ENCODE measurements at places on chromosomes 3 and 15.

- no peak for DNase-seq
Measured at GRCh38 chr3:150174179-150174578, 203.5 kb upstream of the PFN2 start.

DNA sequence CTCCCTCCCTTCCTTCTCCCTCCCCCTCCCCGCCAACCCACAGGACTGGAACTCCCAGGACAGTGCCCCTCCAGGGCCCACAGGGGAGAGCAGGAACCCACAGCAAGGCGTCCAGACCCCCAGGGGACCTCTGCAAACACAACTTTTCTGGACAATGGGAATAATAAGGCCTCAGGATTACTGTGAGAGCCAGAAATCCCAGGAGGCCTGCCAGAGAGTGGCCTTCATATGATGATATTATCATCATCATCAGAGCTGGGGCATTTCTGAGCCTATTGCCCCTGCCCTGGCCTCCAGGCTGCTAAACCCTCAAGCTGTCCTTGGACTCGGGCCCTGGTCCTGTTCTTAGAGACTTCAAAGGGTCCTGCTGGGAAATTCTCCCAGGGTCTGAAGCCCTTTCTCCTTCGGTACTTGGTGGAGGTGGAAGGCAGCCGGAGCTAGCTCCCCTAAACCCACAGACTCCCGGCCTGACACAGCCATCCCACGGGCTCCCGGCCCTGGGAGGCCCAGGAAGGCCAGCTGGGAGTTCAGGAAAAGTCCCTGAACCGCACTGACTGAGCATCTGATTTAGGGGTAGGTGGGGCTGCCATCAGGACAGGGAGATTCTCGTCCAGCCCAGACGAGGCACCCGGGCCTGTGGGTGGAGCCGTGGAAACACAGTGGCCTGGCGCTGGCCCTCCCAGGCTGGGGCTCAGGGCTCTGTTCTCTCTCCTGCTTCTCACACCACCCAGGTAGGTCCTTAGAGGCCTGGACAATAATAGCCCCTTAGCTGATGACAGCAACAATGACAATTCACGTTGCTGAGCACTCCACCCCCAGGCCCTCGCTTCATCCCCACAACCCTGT lies 4.9 kb downstream of the CALML4 start:
- DNase-seq, result no peak

DNA sequence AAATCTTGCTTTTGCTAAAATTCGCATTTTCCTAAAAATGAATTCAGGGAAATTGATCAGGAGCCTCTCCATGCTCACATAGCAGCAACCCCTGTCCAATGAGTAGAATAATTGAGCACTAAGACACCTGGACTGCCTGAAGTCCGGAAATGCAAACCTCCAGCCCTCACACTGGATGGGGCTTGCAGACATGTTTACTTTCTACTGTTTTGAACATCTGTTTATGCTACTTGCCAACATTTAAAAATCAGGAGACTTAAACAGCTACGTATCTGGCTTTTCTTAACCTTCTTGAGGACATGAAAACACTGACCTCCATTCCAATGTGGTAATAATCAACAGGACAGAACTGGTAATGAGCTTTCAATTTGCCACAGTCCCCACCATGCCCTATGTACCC lies 184.4 kb downstream of the SHOX2 start:
- DNase-seq, result no peak

DNA sequence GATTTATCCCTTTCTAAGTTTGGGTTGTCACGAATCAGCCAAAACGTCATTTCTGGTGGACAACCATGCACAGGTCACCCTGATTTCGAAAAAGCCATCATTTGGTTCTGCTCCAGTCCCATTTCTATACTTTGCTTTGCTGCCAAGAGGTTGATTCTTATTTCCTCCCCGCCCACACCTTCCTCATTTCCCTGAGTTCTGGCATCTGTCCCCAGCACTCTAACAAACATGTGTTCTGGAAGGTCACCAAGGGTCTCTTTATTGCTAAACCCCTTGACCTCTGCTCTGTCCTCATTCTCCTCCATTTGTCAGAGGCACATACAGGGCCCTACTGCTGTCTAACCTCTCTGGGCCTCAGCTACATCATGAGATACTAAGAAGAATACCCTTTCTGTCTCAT lies 36.4 kb upstream of the PTPRG start:
- no peak for DNase-seq

GRCh38 chr3:36373084-36373483 lies 7.2 kb upstream of the STAC start:
- no peak for DNase-seq

GRCh38 chr15:33871980-33872379 lies 96.3 kb upstream of the CHRM5 start:
- no peak for DNase-seq

DNA sequence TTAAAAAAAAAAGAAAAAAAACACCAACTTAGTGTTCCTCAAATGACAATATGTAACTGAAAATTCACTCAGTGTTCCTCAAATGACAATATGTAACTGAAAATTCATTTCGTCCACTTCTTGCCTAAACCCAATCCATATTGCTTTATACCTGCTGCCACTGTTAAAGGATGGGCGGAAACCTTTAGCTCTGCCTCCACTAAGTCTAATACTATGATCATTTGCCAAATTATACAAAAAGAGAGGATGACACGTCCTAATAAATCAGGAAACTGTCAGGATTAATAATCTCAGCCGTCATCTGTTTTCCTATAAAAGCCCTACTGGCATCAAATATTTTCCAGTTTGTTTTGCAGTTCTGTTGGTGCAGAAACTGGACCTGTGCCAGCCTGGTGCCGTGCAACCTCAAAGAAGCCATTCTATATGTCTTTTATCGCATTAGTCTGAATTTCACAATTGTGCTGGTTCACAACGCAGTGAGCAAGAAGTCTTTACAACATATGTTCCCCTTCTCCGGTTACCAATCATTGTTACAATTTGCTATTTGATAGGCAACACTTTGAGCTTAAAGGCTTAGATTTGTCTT lies 160.4 kb upstream of the KCNH8 start:
- DNase-seq, result no peak

DNA sequence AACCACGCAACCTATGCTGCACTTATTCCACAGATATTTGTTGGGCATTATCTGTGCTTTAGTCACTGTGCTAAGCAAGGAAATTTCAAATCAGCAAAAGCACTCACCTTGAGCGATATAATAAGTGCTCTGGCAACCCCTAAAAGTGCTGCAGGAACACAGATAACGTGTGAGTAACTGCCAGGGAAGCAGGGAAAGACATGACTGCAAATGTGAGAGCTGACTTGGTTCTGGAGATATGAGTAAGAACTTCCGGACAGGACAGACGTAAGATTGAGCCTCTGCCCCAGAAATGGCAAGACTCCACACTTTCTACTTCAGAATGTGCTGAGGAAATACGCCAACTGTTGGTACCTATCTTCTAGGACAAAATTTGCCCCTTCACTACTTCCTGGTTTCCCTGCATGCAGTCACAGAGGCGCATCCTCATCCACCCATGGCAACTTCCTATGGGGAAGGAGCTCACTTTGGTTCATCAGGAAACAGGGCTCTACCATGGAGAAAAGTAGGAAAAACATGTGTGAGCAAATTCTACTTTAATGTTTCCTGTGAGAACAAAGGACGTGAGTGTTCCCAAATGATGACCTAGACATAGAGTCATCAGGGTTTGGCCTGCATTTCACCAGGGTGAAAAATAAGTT lies 41.7 kb downstream of the AQP9 start:
- DNase-seq, result no peak

GRCh38 chr15:80379693-80380092 lies 24.5 kb upstream of the ARNT2 start:
- no peak for DNase-seq

All from activated CD4-positive, alpha-beta T cell treated with anti-CD3 and anti-CD28 coated beads, Interleukin-2, amount 50 U/mL, for 4 hours (primary cell).